ENCODE measurements at places on chromosomes 2 and 18.

GRCh38 chr2:203909261-203909967 lies 27.1 kb upstream of the ICOS start:
- no peak for DNase-seq

DNA sequence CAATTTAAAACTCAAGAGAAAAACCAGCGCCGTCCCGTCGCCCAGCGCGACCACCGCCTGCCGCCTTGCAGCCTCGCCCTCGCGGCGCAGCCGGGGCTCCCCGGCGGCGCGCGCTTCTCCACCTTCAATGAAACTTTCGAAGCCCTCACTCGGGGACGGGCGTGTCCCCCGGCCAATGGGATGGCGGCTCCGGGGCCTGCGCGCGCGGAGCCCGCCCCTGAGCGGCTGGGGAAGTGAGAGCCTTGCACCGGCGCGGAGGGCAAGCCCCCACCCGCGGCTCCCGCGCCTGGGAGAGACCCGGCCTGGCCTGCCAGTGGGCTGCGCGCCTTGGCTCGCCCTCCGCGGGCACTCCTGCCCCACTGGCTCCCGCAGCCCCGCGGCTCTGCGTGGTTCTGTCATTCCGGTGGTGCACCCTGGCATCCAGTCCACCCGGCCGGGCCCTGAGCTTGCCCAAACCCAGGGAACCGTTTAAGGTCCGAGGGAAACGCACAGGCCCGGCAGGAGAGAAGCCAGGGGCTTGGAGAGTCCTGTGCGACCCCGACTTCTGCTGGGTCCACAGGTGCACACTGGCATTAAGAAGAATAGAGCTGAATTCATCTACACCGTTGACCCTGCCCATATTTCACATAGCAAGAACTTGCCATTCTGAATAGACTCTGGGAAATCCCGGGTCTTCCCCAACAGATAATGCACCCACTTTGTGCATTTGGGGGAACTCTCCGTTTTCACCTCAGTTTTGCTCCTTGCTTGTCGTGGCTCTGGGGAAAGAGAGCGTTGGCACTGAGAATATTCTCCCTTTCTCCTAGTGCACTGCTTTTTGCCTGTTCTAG lies at the start of gene PIEZO2:
PIEZO2 (minus strand) TSS at position 129 of the 830 bp plus-strand sequence. CDS start 981 bp downstream, outside the sequence.
- no peak for DNase-seq

DNA sequence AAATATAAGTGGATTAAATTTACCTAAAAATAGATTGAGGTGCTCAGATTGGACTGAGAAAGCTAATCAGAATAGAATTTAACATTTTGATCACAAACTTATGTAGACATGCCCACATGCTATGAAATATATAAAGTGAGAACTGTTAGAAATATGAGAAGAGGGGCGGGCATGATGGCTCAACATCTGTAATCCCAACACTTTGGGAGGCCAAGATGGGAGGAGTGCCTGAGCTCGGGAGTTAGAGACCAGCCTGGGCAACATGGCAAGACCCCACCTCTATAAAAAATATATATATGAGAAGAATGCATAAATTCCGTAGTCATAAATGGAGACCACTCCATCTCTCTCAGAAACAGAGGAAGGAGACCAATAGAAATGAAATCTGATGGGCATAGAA lies 25.7 kb downstream of the NTSR2 start:
- DNase-seq: no peak

DNA sequence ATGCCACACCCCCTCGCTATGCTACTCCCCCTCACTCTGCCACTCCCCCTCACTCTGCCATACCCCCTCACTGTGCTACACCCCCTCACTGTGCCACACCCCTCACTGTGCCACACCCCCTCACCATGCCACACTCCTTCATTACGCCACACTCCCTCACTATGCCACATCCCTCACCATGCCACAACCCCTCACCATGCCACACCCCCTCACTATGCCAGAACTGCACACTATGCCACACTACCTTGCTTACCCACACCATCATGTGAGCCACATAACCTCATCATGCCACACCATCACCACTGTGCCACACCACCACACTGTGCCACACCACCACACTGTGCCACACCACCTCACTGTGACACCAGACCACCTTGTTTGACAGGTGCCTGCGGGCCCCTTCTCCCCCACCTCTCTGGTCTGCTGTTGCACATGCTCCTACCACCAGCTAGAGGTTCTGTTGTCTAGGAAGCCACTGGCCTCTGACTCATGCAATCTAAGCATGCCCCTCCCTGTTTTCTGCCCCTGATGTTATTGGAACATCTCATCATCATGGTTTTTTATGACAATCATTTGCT lies 22.0 kb downstream of the MARCHF4 start:
- DNase-seq: no peak

GRCh38 chr18:13501891-13502290 lies 224.5 kb downstream of the FAM210A start:
- peak; percentile 12 for DNase-seq

DNA sequence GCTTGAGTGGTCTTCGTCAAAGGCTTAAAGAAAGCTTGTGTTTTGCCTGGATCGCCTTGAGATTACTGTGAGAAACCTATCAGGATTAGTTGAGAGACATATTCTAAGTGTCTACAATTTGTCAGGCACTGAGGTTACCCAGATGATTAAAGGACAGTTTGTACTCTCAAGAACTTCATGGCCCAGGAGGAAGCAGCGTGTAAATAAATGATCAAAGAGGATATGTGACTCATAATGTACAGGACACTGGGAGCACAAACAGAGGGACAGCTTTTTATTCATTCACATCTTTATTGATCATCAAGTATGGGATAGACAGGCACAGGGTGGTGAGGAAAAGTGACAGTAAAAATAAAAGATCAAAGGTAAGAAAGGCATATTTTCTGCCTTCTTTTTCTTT lies 152.6 kb upstream of the FSHR start:
- DNase-seq: no peak

- DNase-seq: no peak
Measured at GRCh38 chr2:155266583-155266982, 568.1 kb downstream of the KCNJ3 start.

GRCh38 chr18:950882-951495 lies 46.3 kb downstream of the ADCYAP1 start:
- no peak for DNase-seq

DNA sequence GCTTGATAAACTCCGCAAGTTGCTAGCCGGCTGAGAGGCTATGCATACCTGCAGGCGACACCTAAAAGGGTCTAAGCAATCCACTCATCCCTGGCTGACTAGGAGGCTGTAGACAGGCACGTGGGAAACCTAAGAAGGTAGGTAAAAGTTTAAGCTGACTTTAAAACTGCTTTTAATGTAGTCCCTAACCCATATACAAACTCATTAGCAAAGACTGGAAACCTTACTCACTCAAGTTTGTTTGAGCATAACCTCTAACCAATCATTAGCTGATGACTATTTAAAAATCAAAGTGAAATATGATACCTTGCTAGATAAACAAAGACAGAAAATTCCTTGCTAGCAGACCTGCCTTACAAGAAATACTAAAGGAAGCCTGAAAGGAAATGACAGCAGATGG lies 106.4 kb downstream of the EXOC6B start:
- DNase-seq: no peak

- DNase-seq: no peak
Measured at GRCh38 chr2:17759805-17760204, 5.9 kb downstream of the GEN1 start.

DNA sequence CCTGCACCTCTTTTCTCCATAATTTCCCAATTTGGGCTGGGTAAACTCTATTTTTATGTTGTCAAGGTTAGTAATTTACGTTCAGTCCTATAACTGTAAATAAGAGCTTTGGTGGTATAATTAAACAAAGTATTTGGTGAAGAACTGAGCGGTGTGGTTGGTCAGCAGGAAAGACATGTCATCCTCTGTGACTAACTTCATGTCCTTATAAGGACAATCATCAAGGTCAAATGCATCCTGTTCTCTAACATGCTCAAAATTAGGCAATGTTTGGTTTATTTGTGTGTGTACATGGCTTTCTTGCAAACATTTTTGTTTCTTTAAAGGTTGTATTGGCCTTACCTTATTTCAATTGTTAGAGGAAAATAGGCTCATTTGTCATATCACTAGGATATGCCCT lies 121.5 kb upstream of the NABP1 start:
- DNase-seq: no peak

- no peak for DNase-seq
Measured at GRCh38 chr2:187554011-187554703, at the start of gene TFPI. Gene TFPI (minus strand): TSS chr2:187554435. CDS start chr2:187503768, 50,667 bp downstream.

- no peak for DNase-seq
Measured at GRCh38 chr2:72718876-72719275, 107.0 kb downstream of the EXOC6B start.

DNA sequence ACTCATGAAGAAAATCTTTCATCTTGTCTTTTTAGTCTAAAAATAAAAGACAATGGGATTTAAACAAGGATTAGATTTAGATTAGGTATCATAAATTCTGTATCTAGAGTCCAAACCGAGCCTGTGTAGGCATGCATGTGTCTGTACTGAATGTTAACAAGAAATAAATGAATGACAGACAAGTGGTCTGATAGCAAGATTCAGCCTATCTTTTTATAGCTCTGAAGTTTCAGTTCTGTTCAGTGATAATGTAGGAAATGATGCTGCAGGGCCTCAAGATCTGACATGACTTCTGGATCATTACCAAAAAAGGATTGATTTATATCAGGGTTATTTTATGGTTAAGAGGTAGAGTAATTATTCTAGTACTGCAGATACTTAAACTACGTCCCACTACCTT lies 137.0 kb upstream of the ATP5MC3 start:
- DNase-seq: no peak

GRCh38 chr2:207506426-207506825 lies 23.3 kb upstream of the CREB1 start:
- no peak for DNase-seq

- DNase-seq: no peak
Measured at GRCh38 chr2:23456881-23457760, 72.1 kb downstream of the KLHL29 start.

DNA sequence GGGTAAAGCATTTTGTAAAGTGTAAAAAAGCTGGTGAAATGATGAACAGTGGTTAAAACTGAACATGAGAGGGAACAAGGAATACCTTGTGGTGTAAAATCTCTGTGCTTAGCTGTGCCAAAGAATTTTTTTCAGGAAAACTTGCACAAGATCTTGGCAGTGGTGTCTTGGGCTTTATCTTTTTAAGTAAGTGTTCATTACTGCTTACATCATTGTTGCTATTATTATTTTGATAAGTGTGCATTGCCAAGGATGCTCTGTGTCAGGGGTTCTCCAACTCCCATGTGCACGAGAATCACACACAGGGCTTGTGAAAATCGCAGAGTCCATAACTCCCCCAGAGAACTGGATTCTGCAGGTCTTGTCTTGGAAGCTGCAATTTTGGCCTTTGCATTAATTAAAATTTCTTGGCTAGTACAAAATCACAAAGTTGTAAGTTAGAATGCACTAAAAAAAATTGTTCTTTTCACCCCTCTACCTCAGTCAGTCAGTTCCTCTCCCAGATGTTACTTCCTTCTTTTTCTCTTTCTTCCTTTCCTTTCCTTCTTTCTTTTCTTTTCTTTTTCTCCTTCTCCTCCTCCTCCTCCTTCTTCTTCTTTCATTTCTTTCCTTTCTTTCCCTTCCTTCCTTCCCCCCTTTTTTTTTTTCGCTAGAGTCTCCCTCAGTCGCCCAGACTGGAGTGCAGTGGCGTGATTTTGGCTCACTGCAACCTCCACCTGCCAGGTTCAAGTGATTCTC lies 37.8 kb downstream of the GATA6 start:
- DNase-seq: no peak

GRCh38 chr2:30225131-30225762 lies 6.1 kb upstream of the LBH start:
- no peak for DNase-seq

- DNase-seq: no peak
Measured at GRCh38 chr2:75788902-75789301, 78.2 kb upstream of the GCFC2 start.

- no peak for DNase-seq
Measured at GRCh38 chr2:186515376-186515775, 29.3 kb downstream of the ZC3H15 start.

GRCh38 chr18:42137693-42138375 lies 182.8 kb downstream of the PIK3C3 start:
- no peak for DNase-seq

DNA sequence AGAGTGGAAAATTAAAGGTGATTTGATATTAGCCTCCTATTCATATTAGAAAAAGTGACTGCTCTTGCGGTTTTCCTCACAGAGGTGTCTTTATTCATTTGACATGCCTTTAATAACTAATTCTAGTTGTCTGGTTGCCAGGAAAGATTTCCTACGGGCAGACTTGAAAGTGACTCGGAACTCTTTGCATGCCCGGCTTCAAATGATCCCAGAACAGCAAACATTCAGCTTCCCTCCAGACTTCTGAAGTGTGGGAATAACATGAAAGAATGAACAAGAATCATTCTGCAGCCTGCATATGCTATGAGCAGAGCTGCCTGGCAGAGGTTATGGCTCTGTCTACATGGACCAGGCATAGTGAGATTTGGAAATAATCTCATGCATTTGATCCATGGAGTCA lies 89.6 kb upstream of the PKDCC start:
- no peak for DNase-seq

DNA sequence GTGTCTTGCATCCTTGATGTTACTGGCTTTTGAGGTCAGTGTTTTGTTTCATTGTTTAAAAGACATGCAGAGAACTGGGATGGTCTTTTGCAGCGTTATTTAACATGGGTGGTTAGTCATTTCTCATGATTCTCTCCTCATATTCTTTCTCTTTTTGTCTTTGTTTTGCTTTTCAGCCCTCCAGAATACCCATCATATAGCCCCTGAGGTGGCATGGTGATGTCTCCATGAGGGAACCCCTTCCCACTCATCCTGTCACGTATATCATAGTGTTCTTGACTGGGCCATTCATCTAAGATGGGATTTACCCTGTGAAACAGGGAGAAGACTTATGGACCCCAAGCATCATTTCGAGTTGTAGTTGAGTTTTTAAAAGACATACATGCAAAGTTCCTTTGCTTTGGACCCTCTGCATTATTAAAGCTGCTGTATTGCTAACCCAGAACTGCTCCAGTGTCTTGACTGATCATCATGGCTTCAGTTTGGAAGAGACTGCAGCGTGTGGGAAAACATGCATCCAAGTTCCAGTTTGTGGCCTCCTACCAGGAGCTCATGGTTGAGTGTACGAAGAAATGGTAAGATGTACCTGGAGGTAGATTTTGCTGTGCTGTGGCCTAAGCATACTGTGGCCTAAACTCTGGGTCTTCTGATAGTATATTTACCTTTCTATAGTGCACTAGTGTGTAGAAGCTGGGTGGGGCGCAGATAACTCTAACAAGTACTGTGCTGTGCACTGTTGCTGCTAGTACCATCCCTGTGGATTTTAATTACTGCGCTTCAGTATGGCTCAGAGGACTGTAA lies 1.4 kb downstream of the EHBP1 start:
- no peak for DNase-seq

DNA sequence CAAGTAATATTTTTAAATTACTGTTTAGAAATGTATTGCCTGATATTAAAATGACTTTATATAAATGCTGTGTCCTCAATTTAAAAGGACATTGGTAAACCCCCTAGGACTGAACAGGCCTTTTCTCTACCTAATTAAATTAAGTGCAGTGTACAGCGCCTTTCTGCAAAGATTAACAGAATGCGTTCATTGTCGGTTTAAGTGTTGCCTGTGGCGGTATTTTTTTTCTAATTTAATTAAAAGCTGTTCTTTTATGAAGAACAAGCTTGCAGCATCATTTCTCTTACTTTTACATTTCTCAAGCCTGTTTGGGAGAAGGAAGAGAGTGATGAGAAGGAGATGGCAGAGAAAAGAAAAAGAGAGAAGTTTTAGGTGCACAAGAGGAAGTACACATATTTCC lies 344.9 kb downstream of the CPS1 start:
- no peak for DNase-seq

- DNase-seq: no peak
Measured at GRCh38 chr2:29655391-29656086, 265.8 kb downstream of the ALK start.

GRCh38 chr2:209340522-209340921 lies 83.3 kb upstream of the MAP2 start:
- DNase-seq: no peak

Data from activated CD4-positive, alpha-beta T cell treated with anti-CD3 and anti-CD28 coated beads, Interleukin-2, amount 50 U/mL, for 4 hours (primary cell).